ENCODE measurements at places on chromosomes 3 and 15.

- no peak for DNase-seq
Observed at GRCh38 chr3:194575484-194576210, 57.6 kb downstream of the TMEM44 start.

DNA sequence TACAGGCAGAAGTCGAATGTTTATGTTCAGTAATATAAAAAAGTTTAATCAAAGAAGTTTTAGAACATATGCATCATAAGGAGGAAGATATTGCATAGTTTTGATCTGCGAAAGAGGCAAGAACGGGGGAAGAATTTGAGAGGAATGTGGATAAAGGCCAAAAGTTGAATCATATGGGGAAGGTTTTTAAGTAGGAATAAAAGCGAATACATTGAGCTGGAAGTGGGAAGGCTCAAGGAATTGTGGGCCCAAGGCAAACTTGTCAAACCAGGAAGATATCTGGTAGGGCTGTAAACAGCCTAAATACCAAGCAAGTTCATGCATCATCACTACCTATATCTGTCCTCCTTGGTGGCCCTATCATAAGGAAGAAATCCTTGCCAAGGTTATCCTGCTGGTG is 186.9 kb downstream of the MAGI1 start:
- no peak for DNase-seq

GRCh38 chr15:77623755-77624524 is 8.8 kb downstream of the LINGO1 start:
- DNase-seq = no peak

DNA sequence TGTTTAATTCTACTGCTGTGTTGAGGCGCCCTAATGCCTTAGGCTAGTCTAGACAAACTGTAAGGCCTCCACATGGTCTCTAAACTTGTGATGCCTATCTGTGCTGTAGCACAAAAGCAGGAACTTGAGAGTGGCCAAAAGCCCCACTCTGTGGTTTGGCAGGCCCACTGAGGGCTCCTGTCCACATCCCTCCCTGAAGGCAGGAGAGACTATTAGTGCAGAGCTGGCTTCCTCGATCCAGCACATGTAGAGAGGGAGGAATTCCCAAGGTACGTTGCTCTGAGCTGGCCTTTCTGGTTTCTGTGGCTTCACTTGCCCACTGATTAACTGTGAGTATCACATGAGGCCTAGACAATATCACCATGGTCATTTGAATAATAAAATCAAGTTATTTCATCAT is 90.6 kb downstream of the POLR2M start:
- DNase-seq = no peak

DNA sequence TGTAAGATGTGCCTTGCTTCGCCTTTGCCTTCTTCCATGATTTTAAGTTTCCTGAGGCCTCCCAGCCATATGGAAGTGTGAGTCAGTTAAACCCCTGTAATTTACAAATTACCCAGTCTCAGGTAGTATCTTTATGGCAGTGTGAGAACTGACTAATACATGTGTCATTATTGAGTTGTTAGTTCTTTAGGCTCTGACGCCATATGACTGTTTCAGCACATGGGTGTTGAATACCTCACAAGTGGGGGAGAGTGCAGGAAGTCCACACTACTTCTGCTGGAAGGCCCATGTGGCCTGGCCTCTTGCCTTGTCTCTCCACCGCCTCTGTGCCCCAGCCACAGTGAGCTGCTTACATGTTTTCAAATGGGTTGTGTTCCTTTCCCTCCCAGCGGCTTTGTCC is 28.5 kb downstream of the MFSD1 start:
- no peak for DNase-seq

DNA sequence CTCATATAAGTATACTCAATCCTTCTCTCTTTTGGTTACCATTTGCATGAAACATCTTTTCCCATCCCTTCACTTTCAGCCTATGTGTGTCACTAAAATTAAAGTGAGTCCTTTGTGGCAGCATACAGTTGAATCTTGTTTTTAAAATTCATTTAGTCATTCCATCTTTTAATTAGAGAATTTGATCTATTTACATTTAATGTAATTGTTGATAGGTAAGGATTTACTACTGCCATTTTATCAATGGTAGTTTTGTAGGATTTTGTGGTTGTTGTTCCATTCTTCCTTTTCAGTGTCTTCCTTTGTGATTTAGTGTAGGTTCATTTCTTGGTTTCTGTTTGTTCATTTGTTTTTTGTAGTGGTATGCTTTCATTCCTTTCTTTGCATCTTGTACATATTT is 191.9 kb upstream of the CTNNB1 start:
- no peak for DNase-seq

GRCh38 chr3:42505849-42506410 is 3.5 kb downstream of the VIPR1 start:
- DNase-seq = peak; percentile 14

- no peak for DNase-seq
Observed at GRCh38 chr3:182259579-182259978, 533.7 kb upstream of the ATP11B start.

DNA sequence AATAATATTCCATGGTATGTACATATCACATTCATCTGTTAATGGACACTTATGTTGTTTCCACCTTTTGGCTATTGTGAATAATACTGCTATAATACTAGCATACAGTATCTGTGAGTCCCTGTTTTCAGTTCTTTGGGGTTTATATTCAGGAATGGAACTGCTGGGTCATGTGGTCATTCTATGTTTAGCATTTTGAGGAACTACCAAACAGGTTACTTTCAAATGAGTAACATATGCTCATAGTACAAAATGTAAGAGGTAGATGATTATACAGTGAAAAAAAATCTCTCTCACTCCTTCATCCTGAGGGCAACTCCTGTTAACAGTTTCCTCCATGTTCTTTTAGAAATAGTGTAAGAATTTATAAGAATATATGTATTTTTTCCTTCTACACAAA is 162.2 kb downstream of the PLD1 start:
- DNase-seq = no peak

DNA sequence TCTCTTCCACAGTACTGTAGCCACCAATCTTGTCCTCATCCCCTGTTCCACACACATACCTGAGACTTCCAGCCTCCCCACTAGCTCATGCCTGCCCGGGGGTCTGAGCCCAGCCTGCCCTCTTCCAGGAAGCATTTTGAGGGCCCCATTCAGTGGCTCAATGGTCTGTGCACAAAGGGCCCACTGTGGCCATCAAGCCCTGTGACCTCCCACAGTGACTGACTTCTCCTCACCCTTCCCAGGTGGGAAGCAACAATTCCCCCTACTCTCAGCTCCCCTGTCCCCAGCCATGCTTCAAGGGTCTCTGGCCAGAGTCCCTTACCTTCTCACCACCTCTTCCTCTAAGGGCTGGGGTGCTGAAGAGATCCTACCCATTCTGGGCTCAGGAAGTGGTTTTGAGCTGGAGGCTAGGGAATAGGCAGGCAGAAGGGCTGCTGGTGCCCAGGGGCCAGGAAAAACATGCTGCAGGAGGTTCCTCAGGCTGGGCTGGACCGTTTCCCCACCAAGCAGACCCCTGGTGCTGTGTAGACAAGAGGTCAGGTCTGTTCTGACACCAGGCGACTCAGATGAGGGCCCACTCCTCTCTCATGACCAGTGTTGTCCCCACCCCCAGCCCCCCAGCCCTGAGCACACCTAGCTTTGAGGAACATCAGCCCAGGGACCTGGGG is 3.0 kb upstream of the KLF15 start:
- DNase-seq = no peak

GRCh38 chr3:129268396-129268795 is 10.3 kb upstream of the HMCES start:
- no peak for DNase-seq

DNA sequence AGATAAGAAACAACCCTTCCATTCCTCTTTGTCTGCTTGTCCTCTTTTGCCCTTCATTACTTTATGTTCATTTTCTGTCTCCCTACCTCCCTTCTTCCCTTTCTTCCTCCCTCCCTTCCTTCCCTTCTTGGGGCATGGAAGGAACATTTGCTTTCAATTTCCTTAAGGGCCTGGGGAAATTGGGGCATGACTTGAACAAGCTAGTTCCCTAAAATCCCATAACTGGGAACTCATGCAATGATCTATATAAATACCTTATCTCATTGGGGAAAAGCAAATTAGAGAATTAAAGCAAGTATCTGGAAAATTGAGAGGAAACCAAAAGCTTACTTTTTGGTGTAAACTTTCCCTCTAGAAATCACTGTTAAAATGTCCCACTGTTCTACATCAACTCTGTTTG is 35.7 kb downstream of the BOC start:
- no peak for DNase-seq

DNA sequence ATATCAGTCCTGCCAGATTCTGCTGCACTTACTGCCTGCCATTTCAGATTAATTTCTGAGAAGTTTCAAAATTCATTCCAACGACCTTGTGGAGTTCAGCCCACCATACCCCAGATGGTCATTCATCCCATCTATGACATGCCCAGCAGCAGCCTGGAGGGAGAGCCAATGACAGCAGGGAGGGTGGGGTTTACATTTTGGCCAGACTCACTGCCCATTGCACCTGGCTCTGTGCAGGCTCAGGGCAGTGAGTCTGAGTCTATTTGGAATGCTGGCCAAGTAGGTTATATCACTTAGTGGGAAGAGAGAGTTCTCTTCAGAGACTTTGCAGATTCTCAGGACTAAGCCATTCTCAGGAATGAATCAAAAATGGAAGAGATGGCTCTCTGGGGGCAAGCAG is 21.5 kb downstream of the SRPRB start:
- DNase-seq = no peak

DNA sequence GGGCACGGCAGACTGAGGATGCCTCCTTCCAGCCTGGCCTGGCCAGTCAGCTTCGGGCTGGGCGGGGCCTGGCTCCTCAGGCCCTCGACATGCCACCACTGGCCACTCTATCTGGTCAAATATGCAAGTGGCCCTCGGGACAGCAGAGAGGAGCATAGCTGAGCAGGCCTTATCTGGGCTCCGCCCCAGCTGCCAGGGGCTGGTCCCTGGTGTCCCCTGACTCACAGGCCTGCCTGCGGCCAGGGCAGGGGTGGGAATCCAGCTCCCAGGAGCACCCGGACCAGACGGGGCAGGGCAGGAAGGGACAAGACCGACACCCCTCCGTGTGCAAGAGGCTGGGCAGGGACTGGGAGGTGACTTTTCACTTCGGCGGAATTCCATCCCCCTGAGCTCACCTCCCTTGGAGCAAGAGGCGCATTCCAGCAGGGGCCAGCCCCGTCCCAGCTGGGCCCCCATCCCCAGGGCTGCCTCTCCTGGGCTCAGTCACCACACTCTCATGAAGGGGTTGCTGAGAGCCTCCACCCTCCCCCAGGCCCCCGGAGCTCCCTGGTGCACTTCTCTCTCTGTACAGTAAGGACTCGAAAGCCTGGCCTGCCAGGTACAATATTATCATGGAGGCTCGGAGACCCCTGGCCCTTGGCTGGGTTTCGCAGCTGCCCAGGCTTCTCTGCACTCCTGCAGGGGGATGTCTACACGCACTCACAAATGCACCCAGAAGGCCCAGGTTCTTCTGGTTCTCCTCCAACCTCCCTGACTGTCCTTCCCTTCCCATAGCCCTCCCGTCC is 29.5 kb downstream of the WNT7A start:
- DNase-seq = no peak

GRCh38 chr3:45320986-45321385 is 67.4 kb upstream of the LARS2 start:
- DNase-seq = no peak
